Stimulated activated CD8-positive, alpha-beta memory T cell treated with anti-CD3 and anti-CD28 coated beads, Interleukin-4, amount 100 ng/mL, for 4 hours (primary cell): ENCODE measurements at places on chromosomes 11 and 22.

GRCh38 chr11:44855493-44855849 is 95.2 kb downstream of the TP53I11 start:
- DNase-seq, result no peak

DNA sequence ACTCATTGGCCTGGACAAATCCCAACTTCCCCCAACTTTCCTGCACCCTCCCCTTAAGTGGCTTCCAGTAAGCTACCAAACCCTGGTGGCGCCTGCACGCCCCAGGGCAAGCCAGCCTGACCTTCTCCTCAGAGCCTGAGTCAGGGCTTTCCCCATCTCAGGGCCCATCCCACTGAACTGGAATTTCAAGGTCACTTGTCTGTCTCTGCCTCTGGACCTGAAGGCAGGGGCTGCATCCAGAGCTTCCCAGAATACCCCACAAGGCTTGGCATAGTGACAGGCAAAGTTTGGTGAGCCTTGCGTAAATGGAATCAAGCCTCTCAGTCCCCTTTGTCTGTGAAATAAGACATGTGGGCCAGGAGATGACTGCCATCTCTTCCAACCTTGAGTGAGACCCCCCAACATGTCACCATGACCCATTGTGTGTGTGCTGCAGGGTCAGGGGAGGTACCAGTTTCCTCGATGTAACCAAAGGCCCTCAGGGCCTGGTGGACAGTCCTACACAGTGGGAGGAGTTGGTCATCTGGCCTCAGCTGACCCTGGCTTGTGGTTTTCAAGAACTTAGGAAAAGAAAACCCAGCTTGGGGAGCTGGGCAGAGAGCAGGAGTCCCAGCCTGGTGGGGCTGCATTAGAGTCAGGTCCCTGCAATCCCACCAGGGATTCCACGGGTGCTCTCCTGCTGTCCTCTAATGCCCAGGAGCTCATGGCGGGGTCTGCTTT is 8.9 kb downstream of the ALX4 start:
- DNase-seq, result no peak

DNA sequence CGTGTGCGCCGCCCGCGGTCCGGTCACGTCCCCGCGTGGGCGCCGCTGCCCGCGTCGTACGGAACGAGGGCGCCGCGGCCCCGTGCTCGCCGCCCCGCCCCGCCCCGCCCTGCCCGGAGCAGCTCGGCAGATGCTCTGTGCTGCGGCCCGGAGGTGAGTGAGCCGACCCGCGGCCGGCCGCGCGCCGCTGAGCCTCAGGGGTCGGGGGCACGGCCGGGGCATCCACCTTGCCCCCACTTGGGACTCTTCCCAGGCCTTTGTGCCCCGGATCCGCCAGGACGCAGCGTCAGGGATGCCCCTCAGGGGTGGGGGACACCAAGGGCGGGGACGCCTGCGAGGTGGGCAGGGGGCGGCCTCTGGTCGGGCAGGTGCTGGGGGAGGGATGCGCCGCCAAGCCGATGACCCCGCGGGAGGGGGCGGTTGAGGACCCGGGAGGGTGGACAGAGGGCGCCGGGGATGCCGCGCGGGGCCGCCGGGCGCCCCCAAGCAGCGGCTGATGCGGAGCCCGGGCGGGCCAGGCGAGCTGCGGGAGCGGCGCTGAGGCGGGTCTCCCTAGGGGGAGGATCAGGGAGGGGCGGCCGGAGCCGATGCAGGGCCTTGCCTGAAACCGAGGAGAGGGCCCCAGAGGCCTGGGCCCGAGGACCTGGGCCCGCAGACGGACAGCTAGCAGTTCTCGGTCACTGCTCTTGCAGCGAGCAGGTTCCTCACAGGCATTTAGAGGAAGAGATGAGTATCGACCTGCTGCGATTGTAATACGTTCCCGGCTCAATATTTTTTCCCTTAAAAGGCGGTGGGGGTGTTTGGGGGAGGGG is at the start of gene GNAZ:
Gene GNAZ (plus strand): TSS at position 102 of the 812 bp plus-strand sequence. CDS start 25,177 bp downstream, outside the sequence.
- DNase-seq, result no peak

DNA sequence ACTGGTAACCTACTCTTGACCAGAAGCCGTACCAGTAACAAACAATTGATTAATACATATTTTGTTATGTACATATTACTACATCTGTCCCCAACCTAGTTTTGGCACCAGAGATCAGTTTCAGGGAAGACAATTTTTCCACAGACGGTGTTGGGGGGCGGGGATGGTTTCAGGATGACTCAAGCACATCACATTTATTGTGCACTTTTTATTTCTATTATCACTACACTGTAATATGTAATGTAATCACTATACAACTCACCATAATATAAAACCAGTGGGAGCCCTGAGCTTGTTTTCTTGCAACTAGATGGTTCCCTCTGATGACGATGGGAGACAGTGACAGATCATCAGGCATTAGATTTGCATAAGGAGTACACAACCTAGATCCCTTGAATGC is 15.5 kb downstream of the DGCR8 start:
- DNase-seq, result no peak
